ENCODE measurements at places on chromosomes 2 and 18.
A peak's percentile ranks its signal among the peaks of the same experiment; 100 is the strongest.

DNA sequence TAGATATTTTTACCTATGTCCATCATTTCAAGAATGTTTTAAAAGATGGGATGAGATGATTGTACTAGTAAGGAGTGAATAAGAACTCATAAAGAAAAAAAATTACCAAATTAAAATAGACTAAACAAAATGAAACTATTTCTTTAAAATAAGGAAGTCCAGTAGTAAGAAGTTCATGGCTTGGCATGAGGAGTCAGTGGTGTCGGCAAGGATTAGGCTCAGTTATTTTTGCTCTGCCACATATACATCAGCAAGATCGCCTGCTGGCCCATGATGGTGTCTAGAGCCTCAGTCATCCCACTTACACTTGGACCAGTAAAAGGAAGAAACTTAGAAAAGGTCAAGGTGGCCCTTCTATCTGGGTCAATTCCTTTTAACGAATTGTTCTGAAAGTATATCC, 300.9 kb upstream of the SLC8A1 start:
- no peak for DNase-seq

DNA sequence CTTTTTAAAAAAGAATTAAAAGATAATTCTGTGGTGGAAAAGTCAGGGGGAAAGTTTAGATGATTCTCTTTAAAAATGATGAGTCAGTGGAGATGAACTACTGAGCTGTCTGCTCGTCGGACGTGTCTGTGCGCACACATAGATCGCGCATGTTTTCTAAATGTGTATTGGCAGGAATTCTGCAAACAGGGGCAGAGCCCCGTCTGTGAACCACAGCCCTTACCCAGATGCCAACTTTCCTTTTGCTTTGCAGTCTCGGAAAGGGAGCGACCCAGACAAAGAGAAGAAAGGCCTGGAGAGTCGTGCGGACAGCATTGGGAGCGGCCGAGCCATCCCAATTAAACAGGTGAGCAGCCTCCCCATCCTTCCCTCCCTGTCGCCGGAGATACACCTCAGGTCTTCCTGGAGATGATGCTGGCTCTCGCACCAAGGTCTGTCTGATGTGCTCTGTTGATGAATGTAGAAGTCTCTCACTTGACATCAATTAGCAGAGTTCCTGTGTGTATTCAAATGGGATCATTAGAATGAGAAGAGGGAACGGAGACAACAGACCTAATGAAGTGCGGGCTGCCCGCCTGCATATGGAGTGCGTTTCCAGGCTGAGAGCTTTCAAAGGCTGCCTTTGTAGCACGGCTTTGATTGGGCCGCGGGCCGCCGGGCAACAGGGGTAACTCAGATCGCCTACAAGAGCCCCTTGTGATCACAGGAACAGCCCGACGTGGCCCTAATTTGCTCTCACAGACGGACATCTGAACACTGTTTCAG, 313.3 kb downstream of the AGAP1 start:
- DNase-seq: no peak

GRCh38 chr2:27854229-27854862, 35.8 kb downstream of the RBKS start:
- DNase-seq: no peak

- no peak for DNase-seq
Measured at GRCh38 chr2:197674060-197674459, 1.3 kb downstream of the RFTN2 start.

GRCh38 chr2:127431408-127432023, 13.3 kb downstream of the PROC start:
- DNase-seq: no peak

DNA sequence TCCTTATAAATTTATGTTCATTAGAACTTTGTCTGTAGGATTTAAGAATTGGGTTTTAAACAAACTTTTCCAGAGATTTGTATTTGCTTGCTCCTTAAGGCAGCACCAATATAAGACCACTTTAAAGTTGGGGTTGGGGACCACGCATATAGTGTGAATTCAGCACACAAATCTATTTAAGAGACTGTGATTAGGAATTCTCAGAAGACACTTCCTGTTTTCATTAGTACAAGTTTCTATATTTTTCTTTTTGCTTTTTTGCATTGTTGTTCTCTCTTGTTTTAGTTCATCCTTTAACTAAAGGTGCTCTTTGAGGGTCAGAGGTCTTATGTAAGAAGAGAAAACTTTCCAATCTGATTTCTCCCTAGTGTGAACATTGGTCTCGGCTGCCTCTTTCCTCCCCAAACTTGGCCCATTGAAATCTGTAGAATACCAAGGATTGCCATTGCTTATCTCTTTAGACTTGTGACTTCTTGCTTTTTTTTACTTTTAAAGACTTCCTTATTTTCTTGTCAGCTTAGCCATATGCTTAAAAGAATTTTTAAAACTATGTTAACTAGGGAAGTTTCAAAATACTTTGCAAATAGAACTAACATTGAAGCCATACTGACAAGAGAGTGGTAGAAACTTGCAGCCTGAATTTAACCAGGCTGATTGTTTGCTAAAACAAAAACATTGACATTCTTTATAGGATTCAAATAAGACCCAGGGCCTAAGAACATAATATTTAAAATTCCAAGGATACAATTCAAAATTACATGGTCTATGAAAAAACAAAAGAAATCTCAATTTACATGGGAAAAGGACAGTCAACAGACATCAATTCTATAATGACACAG, 264.1 kb upstream of the FN1 start:
- DNase-seq: no peak

DNA sequence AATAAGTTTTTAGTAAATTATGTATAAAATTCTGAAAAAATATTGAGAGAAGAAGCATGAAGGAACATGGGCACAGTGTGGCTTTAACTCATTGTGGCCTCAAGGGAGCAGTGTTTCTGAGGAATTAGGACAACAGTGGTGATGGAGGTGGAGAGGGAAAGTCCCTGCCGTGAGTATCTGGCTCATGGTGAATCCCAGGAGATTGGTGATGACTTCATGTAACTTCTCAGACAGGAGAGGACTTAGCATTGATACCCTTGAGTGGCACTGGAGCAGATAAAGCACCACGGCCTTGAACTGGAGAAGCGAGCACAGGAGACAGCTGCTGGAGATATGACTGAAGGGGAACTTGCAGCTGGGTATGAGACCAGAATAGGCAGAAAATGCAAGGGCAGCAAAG, 35.0 kb upstream of the LRP1B start:
- DNase-seq: peak; percentile 71

- peak; percentile 37 for DNase-seq
Measured at GRCh38 chr2:50535971-50536759, 495.8 kb downstream of the NRXN1 start.

- no peak for DNase-seq
Measured at GRCh38 chr2:236165842-236166795, 2.1 kb downstream of the GBX2 start.

DNA sequence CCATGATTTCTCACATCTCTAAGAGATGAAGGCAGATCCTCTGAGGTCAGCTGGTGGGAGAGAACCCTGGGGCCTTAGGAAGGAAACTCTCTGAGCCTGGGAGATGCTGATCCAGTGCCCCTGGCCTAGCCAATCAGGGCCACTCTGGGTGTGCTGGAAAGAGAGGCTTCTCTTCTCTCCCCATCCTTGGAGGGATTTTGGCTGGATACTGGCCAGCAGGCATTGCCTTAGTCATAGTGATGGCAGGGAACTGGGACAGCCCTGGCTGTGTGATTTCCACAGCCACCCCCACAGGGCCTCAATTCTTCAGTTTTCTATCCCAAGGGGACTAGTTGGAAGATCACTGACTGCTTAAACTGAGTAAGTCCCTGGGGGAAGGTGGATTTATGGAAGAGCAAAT, 26.6 kb upstream of the PLB1 start:
- no peak for DNase-seq

GRCh38 chr2:207254591-207255464, 89.1 kb upstream of the KLF7 start:
- no peak for DNase-seq

- peak; percentile 45 for DNase-seq
Measured at GRCh38 chr2:26333293-26333692, 12.7 kb upstream of the SELENOI start.

GRCh38 chr18:27478459-27478858, 293.4 kb upstream of the CHST9 start:
- DNase-seq: no peak

DNA sequence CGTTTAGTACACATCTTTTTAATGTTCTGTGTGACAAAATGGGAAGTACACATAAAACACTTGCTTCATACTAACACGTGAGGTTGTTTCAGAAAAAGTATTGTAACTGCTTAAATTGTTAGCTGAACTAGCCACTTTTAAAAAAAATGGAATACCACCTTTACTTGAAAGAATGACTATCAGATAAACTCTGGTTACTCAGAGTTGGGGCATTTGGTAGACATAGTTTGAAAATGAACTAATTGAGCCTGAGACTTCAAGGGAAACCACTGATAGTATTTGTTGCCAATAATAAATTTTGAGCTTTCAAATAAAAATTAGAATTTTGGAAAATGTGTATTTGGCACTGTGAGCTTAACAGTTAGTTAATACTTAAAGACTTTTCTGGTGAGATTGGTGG, 103.0 kb upstream of the FBXO11 start:
- DNase-seq: no peak

DNA sequence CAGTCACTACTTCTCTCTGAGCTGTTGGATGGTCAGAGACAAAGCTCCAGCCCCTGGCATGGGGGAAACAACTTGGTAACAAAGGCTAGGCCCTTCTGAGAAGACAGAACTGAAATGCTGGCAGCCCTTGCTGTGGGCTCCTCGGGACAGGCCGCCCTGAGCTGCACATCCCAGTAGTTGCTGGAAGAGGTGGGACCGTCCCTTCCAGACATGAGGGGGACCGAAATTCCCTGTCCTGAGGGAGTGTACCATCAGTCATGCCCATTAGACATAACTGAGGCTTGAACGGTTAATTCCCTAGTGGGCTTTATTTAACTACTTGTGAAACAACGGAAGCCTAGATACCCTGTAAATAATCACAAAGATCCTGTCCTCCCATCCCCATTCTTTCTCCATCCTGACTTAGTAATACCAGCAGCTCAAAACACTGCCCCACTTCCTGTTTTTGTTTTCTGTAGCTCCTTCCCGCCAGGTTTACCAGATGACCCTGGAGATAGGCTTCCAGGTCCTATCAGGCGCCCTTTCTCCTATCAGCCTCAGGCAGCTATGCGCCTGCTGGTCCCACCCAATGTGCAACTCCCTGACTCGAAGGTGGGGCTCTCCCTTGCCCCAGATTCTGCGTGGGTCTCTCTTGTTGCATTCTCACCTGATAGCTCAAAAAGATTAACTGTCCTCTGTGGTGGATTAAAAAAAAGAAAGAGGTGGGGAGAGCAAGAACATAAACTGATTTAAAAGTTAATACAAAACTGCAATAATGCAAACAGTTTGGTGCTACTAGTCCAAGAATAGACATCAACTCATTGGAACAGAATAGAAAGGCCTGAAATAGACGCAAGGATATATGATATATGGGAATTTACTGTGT, 37.0 kb upstream of the NT5DC4 start:
- DNase-seq: no peak

DNA sequence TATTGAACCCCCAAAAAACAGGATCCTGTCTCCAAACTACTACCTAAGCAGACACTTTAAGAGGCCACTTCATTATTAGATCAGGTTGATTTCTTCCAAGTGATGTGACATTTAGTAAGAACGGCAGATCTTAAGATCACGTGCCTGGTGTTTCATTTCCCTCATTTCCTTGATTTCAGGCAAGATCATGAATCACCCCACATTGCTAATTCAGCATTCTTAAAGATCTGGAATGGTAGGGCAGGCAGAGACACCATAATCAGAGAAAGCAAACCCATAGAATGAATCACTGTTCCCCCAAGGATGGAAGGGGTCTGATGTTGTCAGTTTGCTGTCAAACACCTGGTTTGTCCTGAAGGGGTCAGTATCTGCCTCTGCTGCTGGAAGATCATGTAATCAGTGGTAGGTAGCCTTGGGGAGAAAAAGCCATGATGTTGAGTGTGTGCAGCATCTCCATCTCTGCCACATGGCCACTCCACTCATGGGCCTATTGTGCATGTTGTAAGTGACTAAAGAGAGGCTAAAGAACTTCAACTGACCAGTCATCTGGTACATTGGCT, 133.9 kb downstream of the ARHGAP15 start:
- DNase-seq: no peak

GRCh38 chr18:22639026-22639463, 221.3 kb upstream of the CTAGE1 start:
- no peak for DNase-seq

DNA sequence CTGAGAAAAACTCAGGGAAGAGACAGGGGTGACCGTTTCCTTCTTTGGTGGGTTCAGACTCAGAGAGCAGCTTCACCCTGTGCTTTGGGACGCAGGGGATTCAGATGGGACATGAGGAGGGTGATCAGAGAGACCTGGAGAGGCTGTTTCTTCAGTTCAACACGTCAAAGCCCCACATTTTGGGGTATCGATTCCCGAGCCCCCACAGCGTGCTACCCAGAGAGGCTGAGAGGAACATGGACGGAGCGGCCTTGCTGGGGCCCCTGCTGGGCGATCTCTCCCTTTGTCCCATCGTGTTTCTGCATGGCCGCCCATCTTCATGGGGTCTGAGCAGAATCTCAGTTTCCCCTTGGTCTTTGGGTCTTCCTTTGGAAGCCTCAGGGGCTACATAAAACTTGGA, 38.2 kb upstream of the PXDN start:
- no peak for DNase-seq

GRCh38 chr2:230410861-230411569, 5.0 kb upstream of the SP100 start:
- no peak for DNase-seq

DNA sequence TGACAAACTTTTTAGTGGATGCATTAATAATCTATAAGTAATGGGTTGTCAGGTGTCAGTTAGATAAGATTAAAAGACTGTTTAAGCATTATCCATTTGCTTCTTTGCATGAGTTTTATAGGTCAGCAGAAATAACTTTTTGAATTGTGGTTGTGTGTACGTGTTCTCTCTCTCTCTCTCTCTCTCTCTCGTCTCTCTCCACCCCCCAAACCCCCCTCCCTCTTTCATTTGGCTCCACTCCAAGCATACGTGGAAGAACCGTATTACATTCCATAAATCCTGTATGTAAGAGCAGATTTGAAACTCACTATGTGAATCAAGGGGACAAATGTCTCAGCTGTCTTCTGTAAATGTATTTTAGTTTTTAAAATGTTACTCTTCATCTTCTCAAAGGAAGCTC, 120.2 kb downstream of the MEIS1 start:
- DNase-seq: no peak

GRCh38 chr2:123723706-123724105, 301.4 kb upstream of the CNTNAP5 start:
- no peak for DNase-seq

DNA sequence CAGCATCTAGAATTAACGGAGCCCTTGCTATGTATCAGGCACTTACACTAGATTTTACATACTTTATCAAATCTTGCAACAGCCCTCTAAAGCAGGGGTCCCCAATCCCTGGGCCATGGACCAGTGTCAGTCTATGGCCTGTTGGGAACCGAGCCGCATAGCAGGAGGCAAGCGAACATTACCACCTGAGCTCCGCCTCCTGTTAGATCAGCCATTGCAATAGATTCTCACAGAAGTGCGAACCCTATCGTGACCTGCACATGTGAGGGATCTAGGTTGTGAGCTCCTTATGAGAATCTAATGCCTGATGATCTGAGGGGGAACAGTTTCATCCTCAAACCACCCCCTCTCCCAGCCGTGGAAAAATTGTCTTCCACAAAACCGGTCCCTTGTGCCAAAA, 13.4 kb downstream of the DNAJB2 start:
- DNase-seq: no peak
